ENCODE measurements at places on chromosomes 16 and 17.
A peak's percentile ranks its signal among the peaks of the same experiment; 100 is the strongest.

- peak; percentile 28 for DNase-seq
Observed at GRCh38 chr16:31451681-31452351, 7.5 kb upstream of the ARMC5 start.

DNA sequence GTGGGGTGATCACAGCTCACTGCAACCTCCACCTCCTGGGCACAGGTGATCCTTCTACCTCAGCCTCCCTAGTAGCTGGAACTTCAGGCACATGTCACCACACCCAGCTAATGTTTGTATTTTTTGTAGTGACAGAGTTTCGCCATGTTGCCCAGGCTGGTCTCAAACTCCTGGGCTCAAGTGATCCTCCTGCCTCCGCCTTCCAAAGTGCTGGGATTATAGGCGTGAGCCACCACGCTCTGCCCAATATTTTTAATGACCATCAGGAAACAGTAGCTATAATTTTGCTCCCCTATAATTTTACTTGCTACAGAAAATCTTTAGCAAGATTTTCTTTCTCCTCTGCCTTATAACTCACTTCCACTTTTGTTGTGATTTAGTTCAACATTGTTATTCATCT is 29.7 kb upstream of the APPBP2 start:
- DNase-seq = no peak

GRCh38 chr16:3654249-3654991 is at the start of gene DNASE1:
DNASE1 (plus strand) TSS chr16:3654691; CDS start chr16:3655374, 683 bp downstream.
- DNase-seq = peak; percentile 72

DNA sequence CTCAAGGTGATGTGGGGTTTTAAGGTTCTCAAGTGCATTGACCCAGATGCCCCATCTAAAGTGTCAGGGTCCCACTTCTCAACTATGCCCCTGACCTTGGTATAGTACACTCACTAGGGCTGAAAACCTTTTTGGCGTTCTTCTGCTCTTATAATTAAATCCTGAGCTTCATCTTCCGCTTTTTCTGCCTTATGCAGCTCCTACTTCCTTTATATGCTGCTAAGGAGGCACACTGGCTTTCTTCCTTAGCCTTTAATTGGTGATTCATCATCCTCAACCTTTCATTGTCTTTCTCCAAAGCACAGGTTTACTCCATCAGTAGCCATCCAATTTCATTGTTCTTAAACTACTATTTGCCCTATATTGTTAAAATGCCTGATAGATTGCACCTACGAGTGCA is 5.3 kb upstream of the NF1 start:
- peak; percentile 19 for DNase-seq

- DNase-seq = peak; percentile 79
Observed at GRCh38 chr17:77374170-77374936, 233.6 kb downstream of the SEC14L1 start.

DNA sequence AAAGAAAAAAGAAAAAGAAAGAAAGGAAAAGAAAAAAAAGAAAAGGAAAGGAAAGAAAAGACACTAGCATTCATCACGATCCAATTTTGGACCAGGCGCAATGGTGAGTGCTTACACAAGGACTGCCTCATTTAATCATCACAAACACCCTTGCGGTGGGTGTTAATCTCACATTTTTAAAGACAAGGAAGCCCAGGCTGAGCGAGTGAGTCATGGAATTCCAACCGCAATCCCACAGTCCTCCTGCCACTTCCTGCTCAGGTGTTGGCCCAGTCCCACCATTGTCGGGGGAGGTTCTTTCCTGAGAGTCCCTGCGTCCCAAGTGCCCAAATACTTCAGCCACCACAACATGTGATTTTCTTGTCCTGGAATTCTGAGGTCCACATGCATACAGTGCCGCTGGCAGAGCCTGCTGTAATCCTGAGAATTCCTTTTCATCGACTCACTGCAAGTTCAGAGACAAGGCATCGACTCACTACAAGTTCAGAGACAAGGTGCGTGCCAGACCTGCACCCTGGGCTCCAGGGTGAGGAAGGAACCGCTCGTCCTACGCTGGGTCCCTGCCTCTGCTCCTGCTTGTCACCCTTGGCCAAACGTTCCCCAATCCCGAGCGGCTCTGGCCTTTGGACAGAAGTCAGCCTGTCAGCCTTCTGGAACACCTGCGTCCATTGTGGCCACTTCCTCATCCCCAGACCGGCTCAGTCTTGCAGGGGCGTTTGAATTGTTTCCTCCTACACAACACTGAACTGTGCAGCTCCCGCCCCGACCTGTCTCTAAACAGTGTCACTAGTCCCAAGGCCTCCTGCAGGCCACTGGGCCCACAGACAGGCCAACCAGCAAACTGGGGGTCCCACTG is 5.8 kb downstream of the ZG16B start:
- DNase-seq = peak; percentile 50

DNA sequence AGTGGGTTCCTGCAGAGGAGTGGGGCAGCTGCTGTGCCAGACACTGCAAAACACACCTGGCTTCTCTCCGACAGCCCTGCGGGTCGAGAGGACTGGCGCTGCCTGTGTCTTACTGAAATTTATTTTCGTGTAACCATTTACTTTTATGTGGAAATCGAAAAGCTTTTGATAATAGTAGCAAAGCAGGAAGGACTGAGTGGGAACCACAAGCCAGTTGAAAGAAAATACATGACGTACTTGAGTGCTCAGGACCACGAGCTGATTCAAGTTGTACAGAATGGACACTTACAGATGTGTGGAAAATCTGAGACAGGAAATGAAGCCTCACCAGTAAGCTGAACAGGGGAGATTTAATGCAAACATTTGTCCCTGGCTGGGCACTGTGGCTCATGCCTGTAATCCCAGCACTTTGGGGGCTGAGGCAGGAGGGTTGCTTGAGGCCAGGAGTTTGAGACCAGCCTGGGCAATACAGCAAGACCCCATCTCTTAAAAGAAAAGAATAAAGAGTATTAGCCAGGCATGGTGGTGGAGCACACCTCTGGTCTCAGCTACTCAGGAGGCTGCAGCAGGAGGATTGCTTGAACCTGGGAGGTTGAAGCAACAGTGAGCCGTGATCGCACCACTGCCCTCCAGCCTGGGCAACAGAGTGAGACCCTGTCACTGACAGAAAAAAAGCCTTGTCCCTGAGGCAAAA is 11.3 kb upstream of the RPL13 start:
- DNase-seq = no peak

DNA sequence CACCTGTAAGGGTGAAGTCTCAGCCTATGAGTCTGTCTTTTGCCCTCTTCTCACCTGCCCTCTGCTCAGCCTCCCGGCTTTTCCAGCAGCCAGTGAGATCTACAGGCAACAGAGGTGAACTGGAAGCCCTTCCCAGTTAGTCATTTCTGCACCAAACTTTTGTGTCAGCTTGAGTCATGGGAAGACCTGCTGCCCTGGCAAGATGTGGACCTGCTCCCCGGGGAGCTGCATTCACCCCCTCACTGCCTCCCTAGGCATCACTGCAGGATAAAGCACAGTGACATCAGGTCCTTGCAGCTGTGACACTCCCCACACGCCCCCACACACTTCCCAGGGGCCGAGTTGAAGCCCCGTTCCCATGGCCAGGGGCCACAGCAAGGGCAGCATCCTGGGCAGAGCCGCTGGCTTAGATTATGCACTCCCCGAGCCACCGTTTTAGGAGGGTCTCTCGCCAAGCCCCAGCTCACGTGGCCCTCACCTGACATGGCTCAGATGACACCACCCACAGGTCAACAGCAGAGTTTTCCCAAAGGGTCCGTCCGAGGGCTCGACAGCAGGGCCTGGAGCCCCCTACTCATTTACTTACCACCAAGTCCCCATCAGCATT is 6.5 kb upstream of the ABR start:
- DNase-seq = peak; percentile 57

DNA sequence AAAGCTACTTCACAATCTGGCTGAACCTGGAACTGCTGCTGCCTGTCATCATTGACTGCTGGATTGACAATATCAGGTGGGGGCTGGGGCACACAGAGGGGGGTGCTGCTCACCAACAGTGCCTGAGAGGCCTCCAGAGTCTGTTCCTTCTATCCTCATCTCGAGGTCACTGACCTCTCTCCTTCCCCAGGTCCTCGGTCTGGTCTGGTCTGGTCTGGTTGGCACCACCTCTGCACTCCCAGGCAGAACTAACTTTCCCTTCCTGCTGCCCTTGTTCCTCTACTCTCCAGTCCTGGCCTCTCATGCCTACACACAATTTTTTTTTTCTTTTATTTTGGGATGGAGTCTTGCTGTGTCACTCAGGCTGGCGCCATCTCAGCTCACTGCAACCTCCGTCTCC is 4.2 kb downstream of the PLA2G15 start:
- DNase-seq = peak; percentile 40

GRCh38 chr17:10435096-10435495 is 13.3 kb upstream of the MYH8 start:
- no peak for DNase-seq

DNA sequence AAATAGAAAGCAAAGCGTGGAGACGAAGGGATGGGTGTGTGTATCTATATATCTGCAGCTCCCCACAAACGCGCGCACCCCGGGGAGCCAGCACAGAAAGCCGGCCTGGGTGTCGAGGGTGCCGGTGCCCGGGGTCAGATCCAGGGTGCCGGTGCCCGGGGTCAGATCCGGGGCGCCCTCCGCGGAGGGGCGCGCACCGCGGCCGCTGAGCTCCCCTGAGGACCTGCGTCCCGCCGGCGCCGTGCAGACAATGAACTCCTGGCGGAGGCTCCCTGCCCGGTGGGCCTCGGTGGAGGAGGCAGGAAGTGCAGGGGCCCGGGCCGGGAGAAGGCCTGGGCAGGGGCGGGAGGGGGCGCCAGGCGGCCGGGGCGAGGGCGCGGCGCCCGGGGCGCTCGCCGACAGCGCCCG is 1.1 kb downstream of the ZNF423 start:
- DNase-seq = no peak

GRCh38 chr17:75647061-75647460 is 13.8 kb downstream of the SMIM5 start:
- DNase-seq = no peak

DNA sequence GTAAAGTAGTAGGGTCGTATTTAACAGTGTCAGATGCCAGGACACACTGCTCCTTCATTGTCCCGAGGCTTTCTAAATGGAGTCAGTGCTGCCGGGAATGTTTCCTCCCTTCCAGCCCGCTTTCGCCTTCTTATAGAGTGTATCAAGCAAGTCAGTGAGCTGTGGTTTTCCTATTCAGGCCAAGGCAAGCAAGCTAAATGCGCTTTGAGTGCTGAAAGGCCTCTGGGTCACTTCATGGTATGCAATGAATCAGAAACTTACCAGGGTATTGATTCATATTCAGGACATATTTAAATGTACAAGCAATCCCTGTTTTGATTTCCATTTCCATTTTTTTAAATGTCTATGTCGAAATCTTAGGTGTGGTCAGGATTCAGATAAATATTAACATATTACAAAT is 327.9 kb upstream of the SOX9 start:
- DNase-seq = no peak

- peak; percentile 58 for DNase-seq
Observed at GRCh38 chr17:39174920-39175694, 9.1 kb upstream of the ARL5C start.

DNA sequence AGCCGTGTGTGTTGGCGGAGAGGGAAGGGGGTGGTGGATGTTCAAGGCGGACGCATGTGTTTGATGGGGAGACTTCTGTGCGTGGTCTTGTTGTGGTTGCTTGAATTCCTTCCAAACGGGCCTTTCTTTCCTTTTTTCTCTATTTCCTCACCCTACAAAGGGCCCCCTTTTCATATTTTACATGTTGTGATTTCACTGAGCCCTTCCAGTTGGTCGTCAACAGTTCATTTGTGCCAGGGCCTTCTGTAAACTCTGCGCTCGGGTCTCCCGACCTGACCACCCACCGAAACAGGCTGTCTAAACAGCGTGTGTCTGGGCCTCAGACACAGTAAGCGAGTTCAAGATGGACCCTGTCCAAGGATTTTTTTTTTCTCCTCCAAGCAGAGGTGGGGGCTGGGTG is 228.4 kb downstream of the IRF8 start:
- DNase-seq = no peak

- no peak for DNase-seq
Observed at GRCh38 chr17:78120537-78120936, 8.0 kb downstream of the TMC6 start.

DNA sequence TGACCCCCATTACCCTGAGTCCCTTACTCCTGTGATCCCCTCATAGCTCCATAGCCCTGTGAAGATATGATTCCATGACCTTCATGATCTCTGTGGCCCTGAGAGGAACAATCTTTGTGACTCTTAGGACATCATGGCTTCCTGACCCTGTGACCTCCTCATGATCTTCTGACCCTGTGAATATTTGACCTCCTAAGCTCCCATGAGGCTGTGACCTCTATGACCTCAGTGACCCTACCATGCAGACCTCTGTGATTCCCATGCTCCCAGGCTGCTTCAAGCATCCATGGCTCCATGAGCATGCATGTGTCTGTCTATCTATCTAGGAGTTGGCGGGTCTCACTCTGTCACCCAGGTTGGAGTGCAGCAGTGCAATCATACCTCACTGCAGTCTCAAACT is 12.1 kb downstream of the RIPOR1 start:
- no peak for DNase-seq

DNA sequence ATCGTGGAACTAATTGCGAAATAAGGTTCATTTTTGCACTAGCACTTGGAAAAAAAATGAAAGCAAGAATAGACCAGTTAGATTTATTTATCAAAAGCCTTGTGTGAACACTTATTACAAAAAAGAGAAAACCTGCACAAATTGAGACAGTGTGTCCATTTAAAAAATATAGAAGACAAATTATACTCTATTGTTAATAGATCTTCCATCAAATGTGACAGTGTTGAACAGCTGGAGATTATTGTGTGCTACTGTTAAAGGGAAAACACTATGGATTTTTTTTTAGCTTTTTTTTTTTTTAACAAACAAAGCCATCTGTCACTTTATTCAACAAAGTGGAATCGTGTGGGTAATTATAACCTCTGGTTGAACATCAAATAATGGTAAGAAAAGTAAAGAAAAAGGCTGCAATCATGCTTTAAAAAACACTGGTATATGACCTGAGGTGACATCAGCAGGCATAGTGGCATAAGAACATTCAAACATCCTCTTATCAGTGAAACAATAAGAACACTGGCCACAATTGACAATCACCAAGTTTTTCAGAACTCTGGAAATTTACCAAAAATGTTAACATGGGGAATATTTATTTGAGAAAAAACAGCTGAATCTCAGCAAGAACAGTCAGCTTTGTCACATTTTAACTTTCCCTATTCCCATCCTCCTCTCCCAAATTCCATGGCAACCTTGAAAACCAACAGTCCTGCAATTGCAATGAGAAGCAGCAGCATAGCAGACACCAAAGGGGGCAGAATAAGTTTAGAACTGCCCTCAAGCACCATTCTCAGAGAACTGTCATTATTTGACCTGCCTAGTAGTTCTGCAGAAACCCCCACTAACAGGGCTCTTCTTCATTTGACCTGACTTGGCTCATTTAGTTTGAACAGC is 442.3 kb upstream of the MON1B start:
- DNase-seq = no peak

GRCh38 chr17:52681480-52681879 is 523.0 kb upstream of the CA10 start:
- DNase-seq = no peak

GRCh38 chr16:8645831-8646230 is 24.3 kb downstream of the METTL22 start:
- DNase-seq = no peak

- no peak for DNase-seq
Observed at GRCh38 chr17:48816774-48817590, at the start of gene TTLL6. TTLL6 (minus strand) TSS chr17:48817229; CDS start chr17:48817072, 157 bp downstream.
